SK-MEL-5 (cell line): ENCODE measurements at places on chromosomes 6 and 20.
A peak's percentile ranks its signal among the peaks of the same experiment; 100 is the strongest.

DNA sequence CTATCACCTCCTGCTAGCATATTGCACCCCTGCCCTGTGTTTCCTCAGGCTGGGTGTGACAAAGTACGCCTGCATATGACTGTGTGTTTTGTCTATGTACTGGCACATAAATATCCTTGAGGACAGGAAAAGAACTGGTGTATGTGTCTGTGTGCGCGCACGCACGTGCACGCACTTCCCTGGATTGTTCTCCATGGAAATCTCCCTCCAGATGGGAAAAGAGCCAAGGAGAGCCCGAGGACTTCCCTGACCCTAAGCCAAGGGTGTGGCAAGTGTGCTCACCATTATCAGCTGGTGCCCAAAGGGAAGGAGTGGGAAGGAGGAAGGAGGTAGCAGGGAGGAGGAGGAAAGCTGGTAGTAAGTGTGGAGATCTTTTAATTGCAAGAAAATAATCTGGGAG, 117.6 kb downstream of the HIVEP2 start:
- no peak for DNase-seq

- no peak for DNase-seq
Measured at GRCh38 chr6:72521684-72522083, 100.2 kb upstream of the KCNQ5 start.

GRCh38 chr6:133553652-133554051, 312.5 kb downstream of the EYA4 start:
- DNase-seq = peak; percentile 71

DNA sequence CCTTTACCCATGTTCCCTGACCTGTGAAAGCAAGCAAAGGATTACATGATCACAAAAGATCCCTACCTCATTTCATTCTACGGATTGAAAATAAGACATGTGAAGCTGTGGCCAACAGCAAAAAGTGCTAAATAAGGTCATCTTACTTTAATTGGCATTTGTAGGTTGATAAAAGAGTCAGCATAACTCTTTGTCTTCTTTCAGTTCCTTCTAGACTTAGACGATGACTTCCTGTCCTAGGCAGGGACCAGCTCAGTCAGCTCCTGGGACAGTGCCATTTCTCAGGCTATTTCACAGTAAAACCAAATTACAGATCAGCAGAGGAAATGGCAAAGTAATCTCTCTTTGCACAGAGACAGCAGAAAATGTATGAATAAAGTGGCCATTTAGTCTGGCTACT, 480.7 kb downstream of the RFPL4B start:
- DNase-seq = no peak

DNA sequence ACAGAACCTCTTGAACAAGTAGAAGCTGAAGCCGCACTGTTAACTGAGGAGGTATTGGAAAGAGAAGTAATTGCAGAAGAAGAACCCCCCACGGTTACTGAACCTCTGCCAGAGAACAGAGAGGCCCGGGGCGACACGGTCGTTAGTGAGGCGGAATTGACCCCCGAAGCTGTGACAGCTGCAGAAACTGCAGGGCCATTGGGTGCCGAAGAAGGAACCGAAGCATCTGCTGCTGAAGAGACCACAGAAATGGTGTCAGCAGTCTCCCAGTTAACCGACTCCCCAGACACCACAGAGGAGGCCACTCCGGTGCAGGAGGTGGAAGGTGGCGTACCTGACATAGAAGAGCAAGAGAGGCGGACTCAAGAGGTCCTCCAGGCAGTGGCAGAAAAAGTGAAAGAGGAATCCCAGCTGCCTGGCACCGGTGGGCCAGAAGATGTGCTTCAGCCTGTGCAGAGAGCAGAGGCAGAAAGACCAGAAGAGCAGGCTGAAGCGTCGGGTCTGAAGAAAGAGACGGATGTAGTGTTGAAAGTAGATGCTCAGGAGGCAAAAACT, 40.1 kb downstream of the ZBTB2 start:
- no peak for DNase-seq

GRCh38 chr20:60715172-60715571, 536.9 kb upstream of the CDH4 start:
- DNase-seq = peak; percentile 25

- DNase-seq = no peak
Measured at GRCh38 chr6:20198775-20199174, 13.5 kb downstream of the MBOAT1 start.

- no peak for DNase-seq
Measured at GRCh38 chr20:40687384-40688128, 1.5 kb downstream of the MAFB start.

- DNase-seq = no peak
Measured at GRCh38 chr6:13712599-13712898, 914 bp upstream of the RANBP9 start.

- no peak for DNase-seq
Measured at GRCh38 chr6:146666909-146667308, 68.1 kb downstream of the ADGB start.

- DNase-seq = no peak
Measured at GRCh38 chr6:36124881-36125280, 5.4 kb upstream of the MAPK13 start.

- no peak for DNase-seq
Measured at GRCh38 chr6:558959-559358, 97.9 kb downstream of the HUS1B start.

- DNase-seq = peak; percentile 17
Measured at GRCh38 chr6:30554962-30555815, 1.1 kb downstream of the GNL1 start.

DNA sequence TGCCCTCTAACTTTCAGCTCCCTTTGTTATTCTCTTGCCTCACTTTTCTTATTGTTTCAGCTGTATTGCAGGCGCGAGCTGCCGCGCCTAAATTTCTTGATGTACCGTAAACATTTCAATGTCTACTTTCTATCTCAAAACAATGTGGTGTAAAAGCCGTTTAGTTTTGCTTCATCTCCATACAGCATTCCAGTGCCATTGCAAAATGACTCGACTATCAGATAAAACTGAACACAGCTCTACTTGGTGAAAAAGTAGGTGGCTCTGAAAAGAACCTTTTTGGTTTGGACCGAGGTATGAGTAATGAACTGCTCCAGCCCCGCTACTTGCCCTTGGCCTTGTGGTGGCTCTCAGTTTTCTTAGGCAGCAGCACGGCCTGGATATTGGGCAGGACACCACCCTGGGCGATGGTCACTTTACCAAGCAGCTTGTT, 74.6 kb downstream of the OR2B2 start:
- peak; percentile 39 for DNase-seq

DNA sequence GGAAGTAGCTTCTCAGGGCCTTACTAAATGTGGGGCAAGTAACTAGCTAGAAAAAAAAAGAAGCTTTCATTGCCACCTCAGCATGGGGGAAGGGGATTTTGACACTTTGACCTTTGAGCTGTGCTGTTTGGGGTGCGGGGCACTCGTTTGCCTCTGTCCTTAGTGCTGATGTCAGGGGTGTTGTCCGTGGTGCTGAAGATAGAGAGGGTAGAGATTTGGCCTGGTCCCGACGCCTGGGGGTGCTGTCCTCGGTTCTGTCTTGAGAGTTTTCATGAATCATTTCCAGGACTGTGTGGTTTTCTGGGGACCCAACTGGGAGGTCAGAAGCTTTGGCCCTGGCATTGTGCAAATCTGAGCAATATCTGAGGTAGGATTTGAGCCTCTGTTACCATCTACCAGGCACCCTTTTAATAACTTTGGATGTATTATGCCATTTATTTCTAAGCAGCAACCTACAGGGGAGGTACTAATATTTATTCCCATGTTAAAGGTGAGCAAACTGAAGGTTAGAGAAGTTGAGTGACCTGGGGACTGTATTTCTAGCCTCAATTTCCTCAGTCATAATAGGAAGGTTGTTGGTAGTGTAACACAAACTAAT, 78.0 kb downstream of the DLGAP4 start:
- peak; percentile 71 for DNase-seq
